IMR-90 (cell line): ENCODE measurements at places on chromosomes 2 and 18. TPM values are rescaled to one million over a fixed set of nuclear protein-coding genes. Genes with fewer than 3 reads are reported as not detected.
A peak's percentile ranks its signal among the peaks of the same experiment; 100 is the strongest.

- DNase-seq: no peak
Measured at GRCh38 chr18:63290821-63291200, 28.8 kb downstream of the BCL2 start.

DNA sequence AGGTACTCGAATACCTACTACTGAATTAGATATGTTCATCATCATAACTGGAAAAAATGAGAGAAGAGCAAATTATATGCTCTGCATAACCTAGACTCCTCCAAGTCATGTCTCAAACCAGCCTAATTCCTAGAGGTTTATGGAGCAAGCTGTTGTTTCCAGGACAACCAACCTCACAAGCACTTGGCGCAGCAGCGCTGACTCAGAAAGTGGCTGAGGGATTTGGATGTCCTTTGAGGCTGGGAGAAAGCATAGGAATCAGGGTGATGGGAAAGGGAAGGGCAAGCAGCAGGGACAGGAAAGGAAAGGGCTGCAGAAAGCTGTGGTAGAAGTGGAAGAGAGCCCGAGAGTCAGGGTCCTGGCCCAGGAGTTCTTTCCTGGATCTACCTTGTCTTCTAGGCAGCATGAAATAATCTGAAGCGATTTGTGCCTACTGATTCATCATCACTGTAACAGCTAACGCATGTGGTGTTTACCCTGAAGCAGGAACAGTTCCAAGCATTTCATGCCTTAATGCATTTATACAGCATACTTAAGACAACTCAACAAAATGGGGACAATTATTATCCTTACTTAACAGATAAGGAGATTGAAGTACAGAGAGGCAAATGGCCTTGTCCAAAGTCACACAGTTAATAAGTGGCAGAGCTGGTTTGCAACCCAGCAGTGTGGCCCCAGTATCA is 3.7 kb downstream of the PLEK start:
- DNase-seq: peak; percentile 81

DNA sequence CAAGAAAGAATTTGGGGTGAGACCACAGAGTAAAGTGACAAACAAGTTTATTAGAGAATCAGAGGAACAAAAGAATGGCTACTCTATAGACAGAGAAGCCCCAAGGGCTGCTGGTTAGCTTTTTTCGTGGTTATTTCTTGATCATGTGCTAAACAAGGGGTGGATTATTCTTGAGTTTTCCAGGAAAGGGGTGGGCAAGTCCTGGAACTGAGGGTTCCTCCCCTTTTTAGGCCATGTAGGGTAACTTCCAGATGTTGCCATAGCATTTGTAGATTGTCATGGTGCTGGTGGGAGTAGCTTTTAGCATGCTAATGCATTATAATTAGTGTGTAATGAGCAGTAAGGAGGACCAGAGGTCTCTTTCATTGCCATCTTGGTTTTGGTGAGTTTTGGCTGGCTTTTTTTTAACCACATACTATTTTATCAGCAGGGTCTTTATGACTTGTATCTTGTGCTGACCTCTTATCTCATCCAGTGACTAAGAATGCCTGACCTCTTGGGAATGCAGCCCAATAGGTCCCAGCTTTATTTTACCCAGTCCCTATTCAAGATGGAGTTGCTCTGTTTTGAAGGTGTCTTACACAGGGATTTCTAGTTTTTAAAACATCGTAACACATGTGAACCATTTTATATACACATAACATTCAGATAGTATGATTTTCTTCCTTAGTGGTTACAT is 77.8 kb downstream of the MYO1B start:
- no peak for DNase-seq

DNA sequence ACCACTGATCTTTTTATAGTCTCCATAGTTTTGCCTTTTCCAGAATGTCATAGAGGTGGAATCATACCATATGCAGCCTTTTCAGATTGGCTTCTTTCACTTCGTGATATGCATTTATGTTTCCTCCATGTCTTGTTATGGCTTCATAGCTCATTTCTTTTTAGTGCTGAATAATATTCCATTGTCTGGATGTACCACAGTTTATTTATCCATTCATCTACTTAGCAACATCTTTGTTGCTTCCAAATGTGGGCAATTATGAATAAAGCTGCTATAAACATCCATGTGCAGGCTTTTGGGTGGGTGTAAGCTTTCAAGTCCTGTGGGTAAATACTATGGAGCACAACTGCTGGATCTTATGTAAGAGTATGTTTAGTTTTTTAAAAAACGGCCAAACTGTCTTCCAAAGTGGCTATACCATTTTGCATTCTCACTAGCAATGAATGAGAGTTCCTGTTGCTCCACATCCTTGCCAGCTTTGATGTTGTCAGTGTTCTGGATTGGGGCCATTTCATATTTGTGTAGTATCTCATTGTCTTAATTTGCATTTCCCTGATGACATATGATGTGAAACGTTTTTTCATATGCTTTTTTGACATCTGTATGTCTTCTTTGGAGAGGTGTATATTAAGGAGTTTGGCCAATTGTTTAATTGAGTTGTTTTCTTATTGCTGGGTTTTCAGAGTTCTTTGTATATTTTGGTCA is 20.6 kb downstream of the STPG4 start:
- DNase-seq: no peak

The ANKRD30BL gene
- polyA plus RNA-seq: not detected in 2 replicates

DNA sequence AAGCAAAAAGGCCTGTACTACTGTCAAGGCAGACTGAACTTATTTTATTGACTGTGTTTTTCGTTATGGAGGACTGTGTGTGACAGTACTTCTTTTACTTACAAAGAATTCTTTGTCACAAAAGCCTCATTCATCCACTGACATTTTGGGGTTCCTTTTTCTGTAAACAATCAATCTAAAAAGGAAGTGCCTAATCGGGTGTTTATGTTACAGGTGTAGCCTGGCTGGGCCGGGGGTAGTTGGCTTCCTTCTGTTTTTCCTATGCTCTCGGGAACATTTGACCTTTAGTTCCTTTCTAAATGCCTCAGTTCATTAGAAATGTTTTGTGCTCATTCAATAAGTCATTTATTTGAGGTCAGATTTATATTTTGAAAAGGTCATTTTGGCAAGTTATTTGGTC is 8.3 kb downstream of the ZCCHC2 start:
- DNase-seq: no peak

DNA sequence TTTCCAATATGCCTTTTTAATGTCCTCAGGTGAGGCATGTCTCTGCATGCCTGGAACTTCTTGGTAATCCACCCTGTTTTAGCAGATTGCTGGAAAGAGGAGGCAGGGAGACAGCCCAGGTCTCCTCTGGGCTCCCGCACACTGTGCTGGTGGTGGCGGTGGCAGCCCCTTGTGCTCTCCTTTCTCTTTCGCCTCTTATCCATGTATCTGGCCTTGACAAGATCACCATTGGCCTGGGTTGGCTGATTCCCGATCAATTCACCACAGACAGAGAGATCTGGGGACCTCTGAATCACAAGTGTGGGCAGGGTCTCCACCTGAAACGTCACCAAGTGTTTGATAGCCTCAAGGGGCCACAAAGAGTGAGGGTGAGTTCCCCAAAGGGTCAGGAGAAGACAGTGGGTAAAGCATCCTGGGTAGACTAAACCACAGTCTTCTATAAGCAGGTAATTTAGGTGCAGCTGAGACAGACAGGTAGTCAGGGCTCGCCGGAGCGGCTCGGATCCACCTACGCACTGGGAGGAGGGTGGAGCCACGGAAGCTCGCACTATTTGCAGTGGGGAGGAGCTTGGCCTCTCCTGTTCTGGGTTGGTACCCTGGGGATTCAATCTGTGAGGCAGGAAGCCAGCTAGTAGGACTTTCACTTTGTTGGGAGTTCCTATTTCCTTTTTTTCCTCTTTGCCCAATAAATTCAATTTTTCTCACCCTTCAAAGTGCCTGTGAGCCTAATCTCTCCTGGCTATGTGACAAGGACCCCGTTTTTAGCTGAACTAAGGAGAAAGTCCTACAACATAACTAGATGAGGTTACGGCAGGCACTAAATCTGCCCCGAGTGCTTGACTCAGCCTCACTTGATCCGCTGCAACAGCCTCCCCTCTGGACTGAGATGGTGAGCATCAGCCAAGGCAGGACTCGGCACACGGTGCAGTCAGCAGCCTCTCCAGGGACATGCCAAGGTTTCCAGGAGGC is 57.6 kb downstream of the SLC4A3 start:
- DNase-seq: peak; percentile 43

The SLC9A4 gene
- polyA plus RNA-seq: not detected in 2 replicates

GRCh38 chr2:49306925-49307324 is 152.6 kb upstream of the FSHR start:
- DNase-seq: no peak

GRCh38 chr2:214377286-214377624 is 33.6 kb upstream of the VWC2L start:
- peak; percentile 20 for DNase-seq

GRCh38 chr2:46123013-46123412 is 174.2 kb upstream of the EPAS1 start:
- no peak for DNase-seq

DNA sequence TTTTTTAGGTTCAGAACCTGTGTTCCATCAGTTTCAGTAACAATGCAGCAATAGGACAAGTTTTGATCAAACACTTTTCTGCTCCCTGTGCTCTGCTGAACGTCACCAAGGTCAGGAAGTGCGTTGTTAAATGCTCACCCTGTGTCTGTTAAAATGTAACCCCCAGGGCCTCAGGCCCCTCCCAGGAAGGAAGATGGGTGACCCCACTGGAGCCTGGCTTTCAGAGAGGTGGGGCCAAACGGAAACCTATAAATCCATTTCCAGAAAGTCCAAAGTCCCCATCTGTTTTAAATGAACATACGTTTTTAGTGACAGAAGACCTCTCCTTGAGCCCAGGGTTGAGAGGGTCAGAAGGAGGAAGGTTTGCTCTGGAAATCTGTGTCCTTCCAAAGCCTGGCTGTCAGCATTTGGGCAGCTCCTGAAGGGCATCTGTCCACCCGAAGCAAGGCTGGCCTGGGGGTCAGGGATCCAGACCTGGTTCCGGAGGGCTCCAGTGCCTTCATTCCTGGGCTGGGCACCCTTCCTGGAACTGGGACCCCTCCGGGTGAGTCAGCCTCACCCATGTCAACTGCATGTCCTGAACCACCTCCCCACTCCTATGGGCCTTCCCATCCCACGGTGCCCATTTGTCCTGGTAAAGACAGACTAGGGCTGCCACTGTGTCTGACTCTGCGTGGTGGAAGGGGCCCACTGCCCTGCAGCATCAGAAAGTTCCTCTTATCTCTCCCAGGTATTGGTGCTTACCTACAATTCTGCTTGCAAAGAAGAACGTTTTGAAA is 117.4 kb upstream of the COPS8 start:
- no peak for DNase-seq

- DNase-seq: no peak
Measured at GRCh38 chr2:238573065-238573778, 146.5 kb downstream of the ASB1 start.

- DNase-seq: peak; percentile 32
Measured at GRCh38 chr18:77000527-77000926, 132.1 kb downstream of the MBP start.

The SUMO1 gene
- 57.0 and 72.3 TPM in 2 replicates for polyA plus RNA-seq

The ORMDL1 gene
- 48.7 and 66.8 TPM in 2 replicates for polyA plus RNA-seq

DNA sequence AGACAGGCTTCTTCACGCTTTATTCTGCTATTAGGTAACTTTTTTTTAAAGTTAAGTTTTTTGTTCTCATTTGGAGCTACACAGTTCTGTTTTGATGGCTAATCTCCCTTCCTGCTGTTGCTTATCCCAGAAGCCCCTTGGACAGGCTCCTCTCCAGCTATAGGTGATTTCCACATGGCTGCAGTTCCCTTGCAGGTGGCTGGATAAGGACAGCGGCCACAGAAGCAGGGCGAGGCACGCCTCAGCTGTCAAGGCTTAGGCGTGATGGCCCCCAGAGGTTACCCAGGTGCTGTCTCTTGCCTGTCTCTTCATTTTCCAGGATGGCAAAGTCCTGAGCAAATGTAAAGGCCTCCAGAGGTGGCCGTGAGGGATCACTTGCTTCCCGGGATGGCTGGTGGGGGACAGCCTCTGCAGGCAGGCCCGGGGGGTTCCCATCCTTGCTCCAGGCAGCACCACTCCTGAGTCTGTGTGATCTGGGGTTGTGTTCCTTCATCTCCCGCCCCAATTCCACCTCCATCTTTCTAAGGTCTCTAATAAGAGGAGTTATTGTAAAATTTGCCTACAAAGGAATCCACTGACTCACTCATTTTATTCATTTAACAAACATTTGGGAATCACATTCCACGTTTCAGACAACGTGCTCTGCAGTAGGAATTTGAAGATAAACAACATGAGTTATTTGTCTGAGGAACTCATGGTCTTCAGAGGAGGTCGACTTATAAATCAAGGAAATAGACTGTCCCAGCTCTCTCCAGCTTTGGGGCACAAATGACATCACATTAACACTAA is 53.4 kb downstream of the NAPG start:
- peak; percentile 75 for DNase-seq
